ENCODE measurements at places on chromosomes 2 and 18. TPM values are rescaled to one million over a fixed set of nuclear protein-coding genes. Genes with fewer than 3 reads are reported as not detected.
A peak's percentile ranks its signal among the peaks of the same experiment; 100 is the strongest.

DNA sequence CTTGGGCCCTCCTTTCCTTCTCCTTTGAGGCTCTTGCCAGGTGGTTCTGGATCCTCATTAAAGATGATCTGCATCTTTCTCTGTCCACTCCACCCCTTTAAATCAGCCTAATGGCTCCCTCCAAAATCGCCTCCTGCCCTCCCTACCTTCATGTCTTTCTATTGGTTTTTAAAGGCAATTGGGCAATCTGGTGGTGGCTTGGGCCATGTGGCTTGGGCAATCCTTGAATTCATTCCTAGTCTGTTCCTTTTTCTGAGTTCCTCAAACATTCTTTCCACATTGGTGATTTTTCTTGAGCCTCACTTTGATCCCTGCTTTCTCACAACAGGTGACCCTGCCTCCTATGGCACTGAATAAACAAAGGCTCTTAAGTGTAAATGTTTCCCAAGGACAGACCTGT lies 266.2 kb upstream of the REV1 start:
- no peak for DNase-seq
- no peaks in the 10 kb centered on the region for H3K36me3 ChIP-seq
- no peak overlapping the region for H3K27ac ChIP-seq
- H3K4me3 ChIP-seq: no peak overlapping the region
- H3K27me3 ChIP-seq: no peaks in the 10 kb centered on the region
- H3K4me1 ChIP-seq: no peaks in the 10 kb centered on the region

GRCh38 chr18:24877546-24877945 lies 417.1 kb downstream of the HRH4 start:
- DNase-seq: no peak
- no peak overlapping the region for H3K4me3 ChIP-seq
- no peaks in the 10 kb centered on the region for H3K36me3 ChIP-seq
- H3K27me3 ChIP-seq: no peaks in the 10 kb centered on the region
- no peaks in the 10 kb centered on the region for H3K4me1 ChIP-seq

DNA sequence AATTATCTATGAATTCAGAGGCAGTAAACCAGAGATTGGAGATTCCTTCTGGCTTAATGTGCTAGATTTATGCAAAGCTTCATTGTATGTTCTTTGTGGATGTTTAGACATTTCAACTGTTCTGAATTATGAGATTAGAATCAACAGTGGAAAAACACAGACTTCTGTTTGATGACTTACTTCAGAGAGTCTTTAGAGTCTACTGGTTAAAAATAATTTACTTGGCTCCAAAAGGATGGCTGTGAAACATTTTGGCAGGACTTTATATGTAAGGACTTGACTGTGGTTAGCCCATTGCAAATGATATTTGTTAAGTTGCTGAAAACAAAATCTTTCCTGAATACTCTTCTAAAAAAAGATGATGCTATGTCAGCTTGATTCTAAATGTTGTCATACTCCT lies 25.5 kb upstream of the LRRC30 start:
- DNase-seq: no peak
- H3K27ac ChIP-seq: no peak overlapping the region
- H3K27me3 ChIP-seq: no peaks in the 10 kb centered on the region
- no peaks in the 10 kb centered on the region for H3K4me1 ChIP-seq
- H3K4me3 ChIP-seq: no peak overlapping the region

DNA sequence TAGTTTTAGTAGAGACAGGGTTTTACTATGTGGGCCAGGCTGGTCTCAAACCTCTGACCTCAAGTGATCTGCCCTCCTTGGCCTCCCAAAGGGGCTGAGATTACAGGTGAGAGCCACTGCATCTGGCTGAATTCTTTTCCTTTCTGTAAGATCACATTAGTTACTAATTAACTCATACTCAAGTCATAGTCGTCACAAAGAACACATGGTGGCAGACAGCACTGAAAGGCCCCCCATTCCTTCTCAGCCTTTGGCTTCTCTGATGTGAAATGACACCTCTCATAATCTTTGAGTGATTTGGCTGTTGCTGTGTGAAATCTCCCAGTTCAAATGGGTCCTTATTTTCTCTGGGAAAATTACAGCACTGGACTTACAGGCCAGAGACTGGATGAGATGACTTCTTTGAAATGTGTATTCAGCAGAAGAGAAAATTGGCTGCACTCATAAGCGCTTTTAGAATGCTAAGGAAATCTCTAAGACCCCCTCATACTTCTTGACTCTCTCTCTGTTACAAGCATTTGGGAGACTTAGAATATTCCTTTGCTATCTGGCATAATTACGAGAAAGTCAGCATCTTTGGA lies 764.8 kb downstream of the RNF144A start:
- H3K27me3 ChIP-seq: no peaks in the 10 kb centered on the region
- no peak overlapping the region for H3K4me3 ChIP-seq
- H3K4me1 ChIP-seq: peaks cover 6% of the 10 kb centered on the region
- no peak overlapping the region for H3K27ac ChIP-seq

DNA sequence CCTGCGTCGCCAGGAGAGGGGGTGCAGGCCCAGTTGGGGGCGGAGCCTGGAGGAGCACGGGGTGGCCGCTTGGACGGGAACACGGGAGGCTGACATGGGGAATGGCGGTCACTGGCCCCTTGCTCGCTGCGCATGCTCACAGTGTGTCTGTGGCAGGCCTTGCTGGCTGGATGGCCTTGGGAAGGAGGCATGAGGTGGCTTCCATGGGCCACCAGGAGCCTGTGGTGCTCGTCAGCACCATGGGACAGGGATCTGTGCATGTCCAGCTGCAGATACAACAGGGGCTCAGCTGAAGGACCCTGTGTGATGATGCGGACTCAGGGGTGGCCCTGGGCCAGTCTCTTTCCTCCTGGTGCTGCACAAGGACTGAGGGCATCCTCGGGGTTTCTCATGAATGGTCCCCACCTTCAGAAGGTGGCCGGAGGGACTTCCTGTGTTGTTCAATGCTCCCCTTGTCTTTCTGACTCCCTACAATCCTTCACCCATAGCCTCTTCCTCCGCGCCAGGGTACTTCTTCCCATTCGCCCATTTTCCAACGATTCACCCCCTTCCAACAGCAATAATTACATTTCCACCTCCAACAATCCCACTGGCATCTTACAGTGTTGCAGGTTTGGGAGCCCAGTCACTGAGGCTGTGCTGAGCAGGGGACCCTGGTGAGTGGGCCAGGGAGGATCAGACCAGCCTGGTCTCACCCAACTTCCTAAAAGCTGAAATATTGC lies 3.4 kb upstream of the SP140L start:
- H3K36me3 ChIP-seq: peaks cover 14% of the 10 kb centered on the region
- H3K4me1 ChIP-seq: peaks cover 57% of the 10 kb centered on the region
- DNase-seq: no peak
- H3K27me3 ChIP-seq: no peaks in the 10 kb centered on the region

- no peaks in the 10 kb centered on the region for H3K36me3 ChIP-seq
- DNase-seq: no peak
- no peaks in the 10 kb centered on the region for H3K4me1 ChIP-seq
- peaks cover 12% of the 10 kb centered on the region for H3K27me3 ChIP-seq
- H3K4me3 ChIP-seq: no peak overlapping the region
These were observed 8.0 kb downstream of the PKDCC start for GRCh38 chr2:42055573-42056514.

- no peak overlapping the region for H3K27ac ChIP-seq
- DNase-seq: no peak
- H3K36me3 ChIP-seq: peaks cover 17% of the 10 kb centered on the region
- H3K4me3 ChIP-seq: no peak overlapping the region
- peaks cover 81% of the 10 kb centered on the region for H3K4me1 ChIP-seq
These were observed 6.1 kb downstream of the SMAD7 start for GRCh38 chr18:48944634-48945033.

- H3K27me3 ChIP-seq: no peaks in the 10 kb centered on the region
- no peak overlapping the region for H3K27ac ChIP-seq
- H3K36me3 ChIP-seq: no peaks in the 10 kb centered on the region
- peaks cover 60% of the 10 kb centered on the region for H3K4me1 ChIP-seq
- no peak overlapping the region for H3K4me3 ChIP-seq
- no peak for DNase-seq
These were observed 8.5 kb upstream of the LBH start for GRCh38 chr2:30222636-30223360.

DNA sequence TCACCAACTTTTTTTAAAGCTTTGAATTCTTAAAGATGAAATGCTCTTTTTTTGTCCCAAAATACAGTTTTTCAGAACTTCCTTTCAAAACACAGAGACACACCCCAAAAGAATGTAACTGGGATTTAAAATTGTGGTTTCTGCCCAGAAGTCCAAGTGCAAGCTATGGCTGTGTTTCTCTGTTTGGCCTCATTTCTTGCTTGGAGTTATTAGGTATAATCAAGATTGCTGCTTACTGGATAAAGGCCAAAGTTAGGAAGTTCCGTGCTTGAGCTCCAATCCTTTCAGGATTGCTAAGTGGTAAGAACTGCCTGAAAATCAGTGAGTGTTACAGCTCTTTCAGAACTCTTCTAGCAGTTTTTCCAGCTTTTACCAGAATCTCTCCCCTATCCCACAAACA lies 16.9 kb downstream of the ZBTB7C start:
- no peaks in the 10 kb centered on the region for H3K4me1 ChIP-seq
- H3K27me3 ChIP-seq: peaks cover 45% of the 10 kb centered on the region
- no peak overlapping the region for H3K4me3 ChIP-seq
- H3K27ac ChIP-seq: no peak overlapping the region

DNA sequence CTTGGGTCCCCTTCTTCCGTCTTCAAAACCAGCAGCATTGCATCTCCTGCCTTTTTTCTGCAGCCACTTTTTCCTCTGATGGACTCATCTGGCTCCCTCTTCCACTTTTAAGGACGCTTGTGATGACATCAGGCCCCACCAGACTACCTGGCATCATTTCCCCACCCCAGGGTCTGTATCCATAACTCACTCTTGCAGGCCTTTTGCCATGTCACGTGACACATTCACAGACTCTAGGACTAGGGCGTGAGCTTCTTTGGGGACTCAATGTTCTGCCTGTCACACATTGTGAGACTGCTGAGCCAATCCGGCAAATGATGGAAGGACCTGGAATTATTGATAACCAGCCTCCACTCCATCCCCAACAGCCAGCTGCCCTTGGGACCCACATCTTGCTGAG lies 23.6 kb downstream of the NPPC start:
- no peak overlapping the region for H3K4me3 ChIP-seq
- H3K27ac ChIP-seq: no peak overlapping the region
- no peaks in the 10 kb centered on the region for H3K27me3 ChIP-seq
- H3K4me1 ChIP-seq: no peaks in the 10 kb centered on the region
- H3K36me3 ChIP-seq: no peaks in the 10 kb centered on the region

DNA sequence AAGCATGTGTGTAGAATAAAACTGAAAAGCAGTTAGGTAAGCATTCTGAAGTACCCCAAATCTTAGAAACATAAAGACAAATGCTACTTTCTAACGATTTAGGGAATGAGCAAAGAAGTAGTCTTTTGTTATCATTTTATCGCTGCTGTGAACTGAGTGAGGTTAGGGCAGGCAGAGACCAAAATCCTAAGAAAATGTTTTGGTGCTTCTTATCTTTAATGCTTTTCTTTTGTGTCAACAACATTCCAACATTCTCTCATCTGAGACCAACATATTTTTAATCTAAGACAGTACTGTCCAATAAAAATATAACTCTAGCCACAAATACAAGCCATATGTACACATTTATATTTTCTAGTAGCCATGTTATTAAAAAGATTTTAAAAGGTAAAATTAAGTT lies 789.4 kb upstream of the PIK3C3 start:
- DNase-seq: no peak
- H3K4me1 ChIP-seq: no peaks in the 10 kb centered on the region
- no peaks in the 10 kb centered on the region for H3K27me3 ChIP-seq

DNA sequence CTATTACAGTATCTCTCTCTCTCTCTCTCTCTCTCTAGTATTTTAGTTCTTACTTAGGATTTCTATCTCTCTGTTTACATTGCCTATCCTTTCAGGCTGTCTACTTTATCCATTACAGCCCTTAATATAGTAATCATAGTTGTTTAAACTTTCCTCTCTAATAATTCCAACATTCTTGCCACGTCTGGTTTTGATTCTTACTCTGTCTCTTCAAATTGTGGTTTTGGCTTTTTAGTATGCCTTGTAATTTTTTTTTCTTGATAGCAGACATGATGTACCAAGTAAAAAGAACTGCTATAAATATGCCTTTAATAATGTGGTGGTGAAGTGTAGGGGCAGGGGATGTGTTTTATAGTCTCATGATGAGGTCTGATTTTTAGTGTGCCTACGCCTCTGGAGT lies 1809.5 kb upstream of the CELF4 start:
- no peaks in the 10 kb centered on the region for H3K27me3 ChIP-seq
- H3K36me3 ChIP-seq: no peaks in the 10 kb centered on the region

GRCh38 chr18:79393635-79394533 lies 1.8 kb upstream of the NFATC1 start:
- peaks cover 14% of the 10 kb centered on the region for H3K36me3 ChIP-seq
- peak; percentile 73 for DNase-seq
- H3K4me1 ChIP-seq: peaks cover 34% of the 10 kb centered on the region
- H3K4me3 ChIP-seq: peak overlapping the region; percentile 74

- H3K27ac ChIP-seq: no peak overlapping the region
- peak overlapping the region; percentile 50 for H3K4me3 ChIP-seq
- H3K4me1 ChIP-seq: peaks cover 2% of the 10 kb centered on the region
- peak; percentile 48 for DNase-seq
- no peaks in the 10 kb centered on the region for H3K36me3 ChIP-seq
- no peaks in the 10 kb centered on the region for H3K27me3 ChIP-seq
These were observed 117.1 kb upstream of the STPG4 start for GRCh38 chr2:47272031-47272864.

DNA sequence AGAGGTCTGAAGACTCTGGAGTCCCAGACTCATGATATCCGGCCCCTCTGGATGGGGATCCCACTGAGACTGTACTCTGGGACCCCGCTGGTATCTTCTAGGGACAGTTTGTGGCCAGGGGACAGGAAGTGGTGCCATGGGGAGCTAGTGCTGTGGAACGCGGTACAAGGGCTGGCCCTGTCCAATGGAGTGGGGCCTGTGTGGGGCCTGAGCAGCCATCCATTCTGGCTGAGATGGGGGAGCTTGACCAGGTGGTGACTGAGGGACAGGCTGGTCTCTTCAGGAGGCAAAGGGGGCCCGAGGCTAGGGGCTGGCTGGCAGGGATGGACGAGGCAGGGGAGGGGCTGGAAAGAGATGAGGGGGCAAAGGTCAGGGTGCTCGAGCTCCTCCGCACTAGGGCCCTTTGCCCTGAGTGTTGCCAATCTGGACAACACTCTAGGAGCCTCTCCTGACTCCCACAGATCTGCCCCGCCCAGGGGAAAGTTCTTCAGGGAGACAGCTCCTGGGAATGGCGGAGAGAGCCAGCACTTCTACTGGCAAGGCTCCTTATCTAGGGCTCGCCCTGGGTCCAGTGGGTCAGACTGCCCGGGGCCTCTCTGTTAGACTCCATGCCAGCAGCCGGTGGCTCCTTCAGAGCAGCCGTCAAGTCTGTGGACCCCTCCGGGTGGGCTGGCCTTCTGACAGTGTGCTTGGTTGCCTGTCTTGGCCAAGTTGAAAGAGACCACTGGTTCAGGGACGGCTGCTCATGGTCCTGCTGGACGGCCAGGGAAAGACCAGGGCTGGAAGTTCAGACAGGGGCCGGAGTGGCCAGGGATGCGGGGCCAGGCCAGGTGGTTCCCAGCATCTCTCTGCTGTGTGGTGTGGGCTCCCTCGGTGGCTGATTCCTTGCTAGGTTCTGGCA lies 12.3 kb downstream of the MALL start:
- peaks cover 2% of the 10 kb centered on the region for H3K36me3 ChIP-seq
- H3K4me1 ChIP-seq: peaks cover 16% of the 10 kb centered on the region
- H3K27me3 ChIP-seq: peaks cover 48% of the 10 kb centered on the region
- no peak overlapping the region for H3K27ac ChIP-seq
- no peak overlapping the region for H3K4me3 ChIP-seq

The RAMP1 gene
- 0.69 TPM for total RNA-seq

The POTEI gene
- total RNA-seq: not detected

The IL36A gene
- total RNA-seq: not detected

The MGAT4A gene
- 85.5 TPM for total RNA-seq

The TMEM247 gene
- not detected for total RNA-seq

The CNDP1 gene
- not detected for total RNA-seq

The HRH4 gene
- total RNA-seq: not detected

The AFF3 gene
- total RNA-seq: 1.5 TPM

The FAP gene
- total RNA-seq: not detected
